CD4-positive, alpha-beta memory T cell (primary cell): ENCODE measurements at places on chromosomes 1 and 21. TPM values are rescaled to one million over a fixed set of nuclear protein-coding genes. Genes with fewer than 3 reads are reported as not detected.

- DNase-seq, result no peak
These were observed 34.0 kb downstream of the ST6GALNAC5 start for GRCh38 chr1:76901158-76901767.

- no peak for DNase-seq
These were observed 3.6 kb downstream of the FAM89A start for GRCh38 chr1:231036416-231036815.

GRCh38 chr1:93614986-93615581 lies 66.6 kb downstream of the BCAR3 start:
- DNase-seq, result no peak

The SLC9C2 gene
- polyA plus RNA-seq, result not detected

- no peak for DNase-seq
These were observed 34.8 kb downstream of the CLCA1 start for GRCh38 chr1:86503406-86504136.

The NBPF26 gene
- 4.1 TPM for polyA plus RNA-seq

The GREM2 gene
- polyA plus RNA-seq, result 2.5 TPM

- DNase-seq, result peak; percentile 83
These were observed 57.8 kb upstream of the LRRC8D start for GRCh38 chr1:89762779-89763648.

DNA sequence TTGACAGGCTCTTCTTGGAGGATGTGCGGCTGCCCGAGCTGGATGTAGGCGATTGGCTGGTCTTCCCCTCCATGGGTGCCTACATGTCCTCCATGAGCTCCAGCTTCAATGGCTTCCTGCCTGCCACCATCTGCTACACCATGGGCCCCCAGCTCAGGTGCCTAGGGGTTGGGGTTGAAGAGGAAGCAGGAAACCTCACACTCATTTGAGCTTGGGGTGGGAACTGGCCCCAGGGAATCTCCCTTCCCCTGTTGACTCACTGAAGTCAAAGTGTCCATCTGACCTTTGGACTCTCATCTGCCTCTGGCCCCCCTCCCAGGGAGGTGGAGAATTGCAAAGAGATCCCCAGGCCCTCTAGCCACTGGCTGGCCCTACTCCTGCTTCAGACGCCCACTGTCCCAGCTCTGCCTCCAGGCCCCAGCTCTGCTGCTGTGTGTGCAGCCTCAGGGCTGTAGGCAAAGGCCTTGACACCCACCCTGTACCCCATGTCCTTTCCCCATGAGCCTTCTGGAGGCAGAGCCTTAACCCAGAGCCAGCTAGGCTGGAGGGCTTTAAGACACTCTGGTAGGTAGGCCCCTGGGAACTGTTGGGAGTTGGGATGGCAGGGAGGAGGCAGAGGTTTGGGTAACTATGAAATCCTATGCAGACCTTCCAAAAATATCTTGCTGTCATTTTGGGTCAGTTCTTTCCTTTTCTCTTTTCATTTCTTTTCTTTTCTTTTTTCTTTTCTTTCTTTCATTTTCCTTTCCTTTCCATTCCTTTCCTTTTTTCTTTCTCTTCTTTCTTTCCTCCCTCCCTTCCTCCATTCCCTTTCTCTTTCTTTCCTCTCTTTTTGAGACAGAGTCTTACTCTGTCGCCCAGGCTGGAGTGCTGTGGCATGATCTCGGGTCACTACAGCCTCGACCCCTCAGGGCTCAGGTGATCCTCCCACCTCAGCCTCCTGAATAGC lies 66.9 kb upstream of the TINAGL1 start:
- no peak for DNase-seq

The LRRC8B gene
- polyA plus RNA-seq, result 18.0 TPM

GRCh38 chr1:236502579-236502971 lies 21.2 kb upstream of the LGALS8 start:
- DNase-seq, result no peak
